ENCODE measurements at places on chromosomes 1 and 21.

GRCh38 chr1:107147843-107148242, 7.0 kb downstream of the NTNG1 start:
- DNase-seq = no peak

DNA sequence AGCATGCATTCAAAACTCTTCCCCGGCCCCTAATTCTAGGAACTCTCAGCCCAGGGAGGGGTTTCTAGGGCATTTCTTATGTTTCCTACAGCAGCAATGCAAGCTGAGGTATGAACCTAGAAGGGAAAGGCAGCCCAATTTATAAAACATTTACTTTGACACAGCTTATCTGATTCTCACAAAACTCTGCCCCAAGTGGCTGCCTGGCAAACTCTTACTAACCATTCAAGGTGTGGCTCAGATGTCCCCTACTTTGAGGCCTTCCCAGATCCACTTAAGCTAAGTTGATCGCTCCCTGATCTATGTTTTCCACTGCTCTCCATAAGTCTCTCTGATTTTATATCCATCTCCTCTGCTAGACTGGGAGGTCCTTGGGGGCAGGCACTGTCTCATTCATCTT, 35.4 kb downstream of the AK2 start:
- DNase-seq = no peak

GRCh38 chr1:1777950-1778662, at the start of gene NADK:
Gene NADK (minus strand): TSS chr1:1778470. CDS start chr1:1765406, 13,064 bp downstream.
- peak; percentile 81 for DNase-seq

GRCh38 chr1:11187494-11187893, 1.7 kb upstream of the ANGPTL7 start:
- DNase-seq = no peak

DNA sequence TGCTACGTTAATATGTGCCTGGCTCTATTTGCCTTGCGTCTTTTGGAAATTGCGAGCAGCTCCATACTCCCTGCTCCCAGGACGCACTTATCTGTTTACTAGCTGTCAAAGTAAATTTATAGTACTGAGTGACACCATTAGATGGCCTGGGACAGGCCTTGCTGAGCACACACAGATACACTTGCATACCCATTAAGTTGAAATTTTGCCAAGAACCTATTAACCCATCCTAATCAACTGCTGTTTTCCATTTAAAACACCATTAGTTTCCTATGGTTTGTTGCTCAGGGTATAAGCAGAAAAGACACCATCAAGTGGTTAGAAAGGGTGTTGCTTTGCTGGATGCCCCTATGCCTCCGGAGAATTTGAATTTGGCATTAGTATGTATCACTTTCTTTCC, 187.3 kb downstream of the SLC44A5 start:
- DNase-seq = no peak

DNA sequence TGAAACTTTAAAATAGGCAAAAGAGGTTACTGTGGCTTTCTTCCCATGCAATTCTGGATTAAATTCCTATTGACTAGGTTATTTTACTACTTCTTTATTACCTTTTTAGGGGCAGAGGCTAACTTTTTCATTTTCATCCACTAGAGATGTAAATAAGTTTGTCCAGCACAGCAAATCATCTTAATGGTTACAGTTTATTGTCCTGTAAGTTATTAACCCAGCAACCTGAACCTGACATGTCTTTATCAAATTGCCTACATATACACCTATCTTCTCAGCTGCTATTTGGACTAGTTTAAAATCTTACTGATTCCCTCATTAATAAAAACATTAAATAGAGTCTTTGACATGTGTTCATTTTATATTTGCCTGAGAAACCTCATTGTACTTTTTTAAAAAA, 6.9 kb upstream of the SCYL3 start:
- no peak for DNase-seq

DNA sequence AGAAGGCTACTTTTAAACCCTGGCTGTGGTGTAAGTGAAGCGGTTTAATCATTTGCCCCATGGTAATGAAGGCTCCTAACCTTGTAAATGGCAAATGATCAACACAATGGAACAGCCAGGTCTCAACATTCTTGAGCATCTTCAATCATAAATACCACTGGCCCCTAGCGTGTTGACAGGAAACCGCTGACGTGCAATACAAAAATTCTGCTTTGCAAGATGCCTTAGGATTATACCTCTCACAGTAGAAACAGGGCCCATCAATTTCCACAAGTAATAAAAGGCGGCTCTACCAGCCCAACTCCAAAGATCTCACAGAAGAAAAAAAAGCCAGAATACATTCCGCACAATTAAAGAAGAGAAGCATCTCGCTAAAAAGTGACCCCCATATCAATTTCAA, 32.8 kb downstream of the LGALS8 start:
- DNase-seq = no peak

- no peak for DNase-seq
Observed at GRCh38 chr1:14421977-14422609, 176.4 kb upstream of the KAZN start.

DNA sequence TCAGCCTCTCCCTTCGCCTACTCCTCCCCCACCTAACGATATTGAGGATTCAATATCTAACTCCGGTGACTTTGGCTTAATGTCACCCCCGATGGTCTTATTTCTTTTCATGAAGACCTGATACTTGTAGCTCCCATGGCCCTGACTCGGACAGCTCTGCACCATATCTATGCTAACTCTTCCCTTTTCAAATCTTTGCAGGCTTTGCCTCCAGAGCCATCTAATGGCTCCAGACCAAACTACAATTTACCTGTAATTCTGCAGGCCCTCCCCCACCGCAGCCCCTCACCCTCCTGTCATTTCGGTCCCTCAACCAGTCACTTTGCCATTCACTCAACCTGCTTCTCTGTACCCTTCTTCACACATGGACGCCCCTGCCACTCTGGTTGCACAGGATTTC, 7.9 kb upstream of the GSTM5 start:
- no peak for DNase-seq

DNA sequence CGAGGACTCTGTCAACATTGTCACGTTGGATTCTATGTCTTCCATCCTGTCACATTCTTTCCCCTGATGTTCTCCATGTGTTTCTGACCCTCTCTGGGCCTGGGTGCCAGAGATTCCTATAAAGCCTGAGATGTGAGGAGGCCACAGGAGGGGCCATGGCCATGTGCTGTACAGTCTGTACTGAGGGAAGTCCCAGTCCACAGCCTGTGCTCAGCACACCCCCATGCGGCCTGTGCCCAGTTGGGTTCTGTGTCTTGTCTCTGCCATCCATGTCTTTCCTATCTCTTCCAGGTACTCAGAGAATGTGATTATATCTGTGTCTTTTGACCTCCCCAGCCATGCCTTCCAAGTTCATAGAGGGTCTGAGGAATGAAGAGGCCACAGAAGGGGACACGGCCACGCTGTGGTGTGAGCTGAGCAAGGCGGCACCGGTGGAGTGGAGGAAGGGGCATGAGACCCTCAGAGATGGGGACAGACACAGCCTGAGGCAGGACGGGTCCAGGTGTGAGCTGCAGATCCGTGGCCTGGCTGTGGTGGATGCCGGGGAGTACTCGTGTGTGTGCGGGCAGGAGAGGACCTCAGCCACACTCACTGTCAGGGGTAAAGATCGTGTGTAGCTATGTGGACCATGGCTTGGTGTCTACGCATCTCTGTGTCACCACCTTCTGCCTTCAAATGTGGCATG, 86.1 kb downstream of the OBSCN start:
- no peak for DNase-seq

DNA sequence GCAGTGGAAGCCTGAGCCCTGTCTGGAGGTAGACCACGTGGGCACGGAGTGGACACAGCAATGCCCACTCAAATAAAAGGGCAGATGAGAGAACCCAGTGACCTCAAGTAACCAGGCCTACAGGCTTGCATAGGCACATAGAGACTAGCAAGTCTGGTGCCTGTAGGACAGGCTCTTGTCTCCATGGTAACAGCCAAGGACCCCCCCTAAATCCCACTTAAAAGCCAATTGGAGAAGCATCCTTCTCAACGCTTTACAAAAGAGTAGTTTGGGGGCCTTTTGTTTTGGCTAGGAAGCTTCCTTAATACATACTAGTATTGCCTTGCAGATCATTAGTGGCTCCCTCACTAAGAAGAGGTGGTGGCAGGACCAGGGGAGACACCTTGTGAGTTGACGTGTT, 63.9 kb downstream of the VWA5B1 start:
- DNase-seq = no peak

GRCh38 chr1:190168893-190169280, 308.8 kb downstream of the BRINP3 start:
- no peak for DNase-seq

DNA sequence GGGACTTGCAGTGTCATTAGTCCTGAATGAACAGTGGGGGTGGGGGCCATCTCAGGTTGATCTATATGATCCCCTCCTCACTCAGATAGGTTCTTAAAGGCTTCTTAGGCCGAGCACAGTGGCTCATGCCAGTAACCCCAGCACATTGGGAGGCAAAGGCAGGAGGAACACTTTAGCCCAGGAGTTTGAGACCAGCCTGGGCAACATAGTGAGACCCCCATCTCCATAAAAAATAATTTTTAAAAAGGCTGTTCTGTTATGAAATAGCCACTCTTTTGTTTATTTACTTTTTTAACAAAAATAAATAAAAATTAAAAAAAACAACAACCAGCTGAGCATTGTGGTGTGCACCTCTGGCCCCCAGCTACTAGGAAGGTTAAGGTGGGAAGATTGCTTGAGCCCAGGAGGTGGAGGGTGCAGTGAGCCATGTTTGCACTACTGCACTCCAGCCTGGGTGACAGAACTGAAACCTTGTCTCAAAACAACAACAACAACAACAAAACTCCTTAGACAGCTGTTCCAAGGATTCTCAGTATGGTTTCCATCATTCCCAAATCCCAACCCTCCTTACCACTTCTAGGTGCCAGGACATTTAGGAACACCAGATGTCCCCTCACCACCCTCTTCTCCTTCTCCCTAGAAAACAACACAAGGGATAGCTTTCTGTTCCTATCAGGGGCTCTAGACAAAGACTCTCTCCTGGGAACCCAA, 2.0 kb upstream of the TRAPPC3 start:
- DNase-seq = no peak

Measured in naive B cell (primary cell).